ENCODE measurements at places on chromosomes 7 and 10.

DNA sequence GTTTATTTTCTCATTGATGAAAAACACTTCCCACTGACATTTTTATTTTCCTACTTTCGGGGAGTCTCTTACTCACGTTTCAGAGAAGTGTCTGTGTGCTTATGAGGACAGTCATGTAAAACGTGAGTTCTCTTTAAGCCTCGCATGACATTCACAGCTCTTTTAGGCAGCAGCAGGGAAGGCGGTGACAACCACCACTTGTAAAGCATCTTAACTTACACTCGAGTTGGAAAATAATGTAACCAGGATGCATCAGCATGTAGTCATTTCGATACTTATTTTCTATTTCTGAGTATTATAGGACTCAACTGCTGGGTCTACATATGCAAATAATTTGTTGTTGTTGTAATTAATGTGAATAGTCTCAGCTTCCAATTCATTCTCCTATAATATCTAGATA lies 153.6 kb downstream of the SEMA3D start:
- no peak for DNase-seq

DNA sequence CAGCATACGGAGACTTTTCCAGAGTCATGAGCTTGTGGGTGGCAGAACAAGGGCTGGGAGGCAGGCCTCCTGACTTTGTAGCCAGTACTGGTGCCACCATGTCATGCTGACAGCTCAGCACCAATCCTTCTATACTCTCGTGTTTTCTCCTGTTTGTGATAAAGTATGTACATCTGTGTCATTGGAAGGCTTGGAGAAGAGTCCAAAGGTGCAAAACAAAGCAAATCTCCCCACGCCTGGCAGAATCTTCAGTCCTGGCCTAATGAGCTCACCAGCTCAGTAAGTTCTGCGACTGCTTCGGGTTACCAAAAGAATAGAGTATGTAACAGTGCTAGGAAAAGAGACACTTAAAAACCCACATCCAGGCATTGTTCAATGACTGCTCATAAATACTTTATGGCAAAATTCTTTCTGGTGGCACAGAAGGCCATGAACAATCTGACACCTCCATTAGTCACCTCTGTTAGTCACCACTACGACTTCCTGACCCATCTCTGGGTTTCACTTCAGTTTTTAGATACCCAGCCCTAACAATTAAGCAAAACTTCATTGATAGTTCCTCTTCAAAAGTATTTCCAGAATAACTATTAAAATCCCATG lies 24.5 kb downstream of the STEAP1 start:
- no peak for DNase-seq

DNA sequence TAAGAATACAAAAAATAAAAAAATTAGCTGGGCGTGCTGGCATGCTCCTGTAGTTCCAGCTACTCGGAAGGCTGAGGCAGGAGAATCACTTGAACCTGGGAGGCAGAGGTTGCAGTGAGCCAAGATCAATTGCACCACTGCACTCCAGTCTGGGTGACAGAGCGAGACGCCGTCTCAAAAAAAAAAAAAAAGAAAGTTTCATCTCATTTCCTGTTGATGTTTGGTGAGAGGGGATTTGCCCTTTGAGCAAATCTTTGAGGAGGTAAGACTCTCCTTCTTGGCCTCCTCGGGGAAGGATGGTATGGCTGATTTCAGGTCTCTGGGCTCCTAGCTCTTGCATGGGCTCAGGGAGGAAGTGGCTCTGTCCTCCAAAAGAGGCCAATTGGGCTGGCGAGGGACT lies 3.6 kb upstream of the GRID2IP start:
- no peak for DNase-seq

- no peak for DNase-seq
Observed at GRCh38 chr10:122112625-122113160, 123.7 kb downstream of the TACC2 start.

DNA sequence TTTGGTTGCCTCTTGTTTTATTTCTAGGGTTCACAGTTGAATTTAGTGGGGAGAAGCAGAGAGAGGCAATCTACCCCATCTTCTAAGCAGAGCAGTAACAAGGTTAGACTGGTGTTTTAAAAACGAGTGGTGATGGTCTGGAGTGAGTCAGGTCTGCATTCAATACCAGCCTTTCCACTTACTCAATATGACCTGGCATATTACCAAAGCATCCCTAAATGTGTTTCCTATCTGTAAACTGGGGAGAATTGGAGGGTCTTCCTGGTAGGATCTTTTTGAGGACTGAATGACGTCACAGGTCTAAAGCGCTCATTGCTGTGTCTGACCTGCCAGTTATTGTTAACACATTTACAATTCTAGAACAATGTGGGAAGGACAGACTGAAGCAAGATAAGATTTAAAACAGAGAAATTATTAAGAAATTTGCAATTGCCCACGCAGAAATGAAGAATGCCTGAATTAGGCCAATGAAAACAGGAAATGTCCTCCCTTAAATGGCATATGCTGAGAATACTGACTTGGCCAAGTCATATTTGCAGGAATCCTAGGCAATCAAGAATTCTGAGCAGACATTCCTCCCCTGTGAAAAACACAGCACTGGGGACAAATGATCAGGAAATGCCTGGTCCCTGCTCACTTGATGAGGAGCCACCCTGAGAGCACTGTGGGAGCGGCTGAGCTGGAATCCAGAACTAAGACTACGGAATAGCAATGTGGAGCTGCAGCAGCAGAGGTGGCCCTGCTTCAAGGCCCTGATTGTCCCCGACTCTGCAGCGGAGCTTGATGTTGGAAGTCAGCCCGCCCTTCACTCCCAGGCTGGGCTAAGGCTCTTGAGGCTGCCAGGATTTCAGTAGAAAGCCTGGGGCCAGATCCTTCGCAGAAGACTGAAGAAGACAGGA lies 184.5 kb upstream of the CXCL12 start:
- no peak for DNase-seq

DNA sequence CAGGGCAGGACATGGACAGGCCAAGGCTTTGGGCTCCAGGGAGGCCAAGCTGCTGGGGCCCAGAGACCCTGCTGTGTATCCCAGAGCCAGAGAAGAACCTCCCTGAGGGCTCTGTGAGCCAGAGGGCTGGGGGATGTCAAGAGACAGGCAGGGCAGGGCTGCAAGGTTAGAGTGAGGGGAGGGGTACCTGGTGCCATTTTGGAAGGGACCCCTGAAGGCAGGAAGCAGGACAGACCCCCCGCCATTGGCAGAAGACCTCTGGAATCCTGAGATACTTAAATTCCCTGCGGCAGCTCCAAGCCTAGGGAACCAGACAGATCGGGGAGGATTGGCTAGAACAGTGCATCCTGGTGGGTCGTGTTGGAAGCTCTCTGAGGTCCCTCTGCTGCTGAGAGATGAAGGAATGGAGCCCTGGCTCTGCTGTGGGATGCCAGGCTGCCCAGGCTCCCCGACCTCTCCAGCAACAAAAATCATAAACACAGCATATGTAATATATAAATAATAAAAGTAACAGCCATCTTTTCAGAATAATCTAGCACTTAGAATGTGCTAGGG lies 75.0 kb downstream of the LHPP start:
- DNase-seq = no peak

- no peak for DNase-seq
Observed at GRCh38 chr10:75654171-75654771, 222.8 kb downstream of the LRMDA start.

DNA sequence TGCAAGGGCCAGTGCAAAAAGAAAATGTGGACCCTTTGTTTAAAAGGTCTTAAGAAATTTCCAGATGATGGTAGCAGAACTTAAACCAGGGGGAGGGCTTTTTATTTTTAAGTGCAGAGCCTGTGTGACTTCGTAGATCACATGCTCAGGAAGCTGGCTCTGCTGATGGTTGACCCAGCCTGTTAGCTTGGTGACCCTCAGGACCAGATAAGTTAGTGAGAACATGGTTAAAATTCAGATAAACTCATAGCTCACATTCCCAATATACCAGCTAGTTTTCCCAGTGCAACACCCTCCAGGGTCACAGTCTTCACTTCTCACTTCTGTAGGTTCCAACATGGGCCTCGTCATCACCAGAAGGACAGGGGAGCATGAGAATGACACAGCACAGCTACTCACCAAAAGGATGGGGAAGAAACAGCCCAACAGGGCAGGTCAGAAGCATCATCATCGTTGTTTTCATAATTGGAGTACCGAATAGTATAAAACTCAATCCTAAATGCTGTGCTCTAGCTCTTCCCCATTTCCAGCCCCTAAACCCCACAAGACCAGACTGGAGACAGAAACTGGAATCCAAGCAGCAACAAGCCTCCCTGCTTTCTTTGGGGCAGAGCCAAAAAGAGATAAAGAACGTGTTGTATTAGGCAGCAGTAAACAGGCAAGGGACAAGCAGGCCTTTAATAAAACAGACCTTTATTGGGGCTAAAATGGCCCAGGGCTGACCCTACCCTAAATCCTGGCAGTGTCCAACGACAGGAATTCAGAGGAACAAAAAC lies 102.2 kb upstream of the ANKRD1 start:
- DNase-seq = no peak

DNA sequence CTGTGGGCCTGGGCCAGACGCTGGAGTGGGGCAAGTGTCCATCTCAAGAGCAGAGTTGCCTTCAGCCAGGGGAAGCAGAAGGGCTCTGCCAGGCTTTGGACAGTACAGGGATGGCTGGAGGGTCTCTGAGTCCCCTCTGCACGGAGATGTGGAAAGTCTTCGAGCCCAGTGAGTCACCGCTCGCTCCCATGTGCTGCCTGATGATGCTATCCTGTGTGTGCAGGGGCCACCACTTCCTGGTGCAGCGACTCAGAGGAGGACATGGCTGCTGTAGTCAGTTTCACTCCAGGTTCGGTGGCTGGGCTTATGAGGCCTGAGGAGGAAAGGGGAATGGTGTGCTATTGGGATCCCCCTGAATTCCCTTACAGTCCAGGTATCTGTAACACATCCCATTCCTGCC lies 6.0 kb downstream of the ADCYAP1R1 start:
- DNase-seq = no peak

- DNase-seq = no peak
Observed at GRCh38 chr10:20552382-20552781, 344.7 kb downstream of the NEBL start.

- DNase-seq = no peak
Observed at GRCh38 chr7:70734411-70734810, 397.5 kb upstream of the GALNT17 start.

- no peak for DNase-seq
Observed at GRCh38 chr7:70680743-70681468, 451.0 kb upstream of the GALNT17 start.
